Upper lobe of right lung (tissue), 1 donor: ENCODE measurements at places on chromosomes 5 and 9.
A peak's percentile ranks its signal among the peaks of the same experiment; 100 is the strongest.

- H3K4me3 ChIP-seq: no peak overlapping the region
- no peaks in the 10 kb centered on the region for H3K4me1 ChIP-seq
- no peaks in the 10 kb centered on the region for H3K36me3 ChIP-seq
- no peaks in the 10 kb centered on the region for H3K27me3 ChIP-seq
- no peak overlapping the region for H3K27ac ChIP-seq
These were observed 103.6 kb upstream of the SHB start for GRCh38 chr9:38172586-38172985.

- H3K27ac ChIP-seq: peak overlapping the region; percentile 71
- peaks cover 48% of the 10 kb centered on the region for H3K4me1 ChIP-seq
- H3K4me3 ChIP-seq: peak overlapping the region; percentile 78
- H3K27me3 ChIP-seq: no peaks in the 10 kb centered on the region
These were observed 4.0 kb downstream of the SNX30 start for GRCh38 chr9:112754578-112754977.

DNA sequence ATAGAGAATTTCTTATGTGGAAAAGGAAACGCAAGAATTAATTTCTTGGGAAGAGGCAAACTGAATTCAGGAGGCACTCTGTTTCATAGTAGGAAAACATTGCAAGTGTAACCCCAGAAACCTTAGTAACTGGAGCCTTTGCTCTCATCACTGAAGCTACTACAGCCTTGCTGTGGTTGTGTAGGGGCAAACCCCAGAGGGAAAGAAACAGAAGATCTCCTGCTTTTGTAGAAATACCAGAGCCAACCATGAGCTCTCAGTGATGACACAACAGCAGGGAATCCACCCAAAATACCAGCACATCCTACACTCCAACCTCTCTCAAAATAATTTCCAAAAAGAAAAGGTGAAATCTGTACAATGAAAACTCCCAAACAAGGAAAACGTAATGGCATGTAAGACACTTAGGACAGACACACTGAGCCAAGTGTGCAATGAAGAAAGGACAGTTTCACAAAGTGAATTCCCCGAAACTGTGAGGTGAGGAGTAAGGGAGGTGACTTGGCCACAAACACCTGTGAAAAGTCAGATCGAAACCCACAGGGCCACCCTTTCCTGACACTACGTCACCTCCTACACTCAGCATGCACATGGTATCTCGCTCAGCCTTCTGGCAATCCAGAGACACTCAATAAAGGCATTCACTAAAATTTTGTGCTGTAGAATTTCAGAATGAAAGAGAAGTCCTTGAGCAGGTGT is 8.5 kb upstream of the ACSL6 start:
- no peaks in the 10 kb centered on the region for H3K4me1 ChIP-seq
- no peak overlapping the region for H3K4me3 ChIP-seq
- no peak overlapping the region for H3K27ac ChIP-seq
- DNase-seq: no peak
- peaks cover 16% of the 10 kb centered on the region for H3K27me3 ChIP-seq
- H3K36me3 ChIP-seq: no peaks in the 10 kb centered on the region

- H3K36me3 ChIP-seq: no peaks in the 10 kb centered on the region
- no peak for DNase-seq
- no peaks in the 10 kb centered on the region for H3K4me1 ChIP-seq
- H3K4me3 ChIP-seq: no peak overlapping the region
These were observed 93.2 kb downstream of the PAX5 start for GRCh38 chr9:36940881-36941280.

- no peak overlapping the region for H3K4me3 ChIP-seq
- no peaks in the 10 kb centered on the region for H3K4me1 ChIP-seq
- no peak overlapping the region for H3K27ac ChIP-seq
These were observed 174.8 kb downstream of the ENC1 start for GRCh38 chr5:74465724-74466123.

GRCh38 chr5:92605591-92605990 is 975.4 kb downstream of the NR2F1-AS1 start:
- no peak overlapping the region for H3K4me3 ChIP-seq
- H3K4me1 ChIP-seq: no peaks in the 10 kb centered on the region
- H3K36me3 ChIP-seq: no peaks in the 10 kb centered on the region
- H3K27ac ChIP-seq: no peak overlapping the region
- no peak for DNase-seq
- no peaks in the 10 kb centered on the region for H3K27me3 ChIP-seq

- no peak for DNase-seq
- no peaks in the 10 kb centered on the region for H3K36me3 ChIP-seq
- no peak overlapping the region for H3K27ac ChIP-seq
- H3K27me3 ChIP-seq: no peaks in the 10 kb centered on the region
- no peaks in the 10 kb centered on the region for H3K4me1 ChIP-seq
These were observed 83.7 kb downstream of the PDE8B start for GRCh38 chr5:77294185-77294584.

- DNase-seq: no peak
- H3K27ac ChIP-seq: no peak overlapping the region
- H3K36me3 ChIP-seq: no peaks in the 10 kb centered on the region
- H3K4me3 ChIP-seq: no peak overlapping the region
- no peaks in the 10 kb centered on the region for H3K27me3 ChIP-seq
These were observed 190.9 kb upstream of the GNA14 start for GRCh38 chr9:77838986-77839385.

DNA sequence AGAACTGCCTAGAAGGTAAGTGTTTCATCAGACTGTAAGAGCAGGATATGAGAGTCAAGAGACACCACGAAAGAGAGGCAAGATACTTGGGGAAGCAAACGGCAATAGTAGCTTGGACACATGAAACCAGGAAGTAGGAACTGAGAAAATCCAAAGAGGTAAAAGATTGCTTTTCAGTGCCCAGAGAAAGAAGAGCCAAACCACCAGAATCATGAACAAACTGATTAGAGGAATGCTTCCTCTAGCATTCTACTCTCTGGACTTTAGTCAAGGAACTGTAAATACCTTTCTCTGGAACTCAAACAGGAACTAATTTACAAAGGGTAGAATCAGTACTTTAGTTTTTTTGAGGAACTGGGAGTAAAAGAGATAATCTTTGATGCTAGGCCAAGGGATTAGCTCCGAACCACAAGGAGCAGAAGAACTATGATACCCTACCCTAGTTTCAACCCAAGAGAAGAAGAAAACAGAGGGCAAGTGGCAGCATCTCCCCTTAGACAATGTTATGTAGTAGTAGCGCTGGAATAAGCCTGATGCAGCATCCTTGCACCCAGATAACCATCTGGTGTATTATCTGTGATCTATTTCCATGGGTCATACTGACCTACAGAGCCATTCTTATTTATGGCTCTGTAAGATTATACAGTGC is 41.3 kb downstream of the EFCAB9 start:
- H3K27me3 ChIP-seq: no peaks in the 10 kb centered on the region
- no peak for DNase-seq
- peaks cover 10% of the 10 kb centered on the region for H3K4me1 ChIP-seq
- H3K4me3 ChIP-seq: no peak overlapping the region
- peaks cover 23% of the 10 kb centered on the region for H3K36me3 ChIP-seq

DNA sequence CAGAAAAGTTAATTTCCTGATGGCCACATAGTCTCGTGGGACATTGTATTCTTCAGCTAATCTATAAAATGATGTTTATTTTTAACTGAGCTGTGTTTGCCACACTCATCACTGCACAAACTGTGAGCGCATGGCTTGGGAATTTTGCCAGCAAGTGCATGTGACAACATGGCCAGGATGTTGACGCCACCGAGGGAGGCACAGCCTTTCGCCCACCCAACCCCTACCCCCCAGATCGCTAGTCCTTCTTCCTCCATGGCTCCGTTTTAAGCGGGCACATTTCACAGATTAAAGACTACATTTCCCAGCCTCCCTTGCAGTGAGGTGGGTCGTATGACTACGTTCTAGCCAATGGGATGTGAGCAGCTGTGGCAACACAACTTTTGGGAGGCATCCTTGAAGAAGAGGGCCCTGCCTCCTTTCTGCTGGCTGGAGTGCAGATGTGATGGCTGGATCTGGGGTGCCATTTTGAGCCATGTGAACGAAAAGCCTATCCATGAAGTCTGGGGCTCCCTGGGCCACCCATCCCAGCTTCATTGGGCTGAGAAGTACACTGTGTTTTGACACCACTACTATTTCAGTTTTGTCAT is 7.9 kb downstream of the NRARP start:
- no peaks in the 10 kb centered on the region for H3K36me3 ChIP-seq
- peak overlapping the region; percentile 26 for H3K4me3 ChIP-seq
- peak; percentile 71 for DNase-seq
- H3K27ac ChIP-seq: peak overlapping the region; percentile 80
- peaks cover 15% of the 10 kb centered on the region for H3K4me1 ChIP-seq
- peaks cover 17% of the 10 kb centered on the region for H3K27me3 ChIP-seq
